Activated CD4-positive, alpha-beta memory T cell treated with anti-CD3 and anti-CD28 coated beads, Interleukin-2, amount 10 ng/mL, durations not matched to agents 7 days and 5 days (primary cell): ENCODE measurements at places on chromosomes 12 and 14. TPM values are rescaled to one million over a fixed set of nuclear protein-coding genes. Genes with fewer than 3 reads are reported as not detected.

GRCh38 chr12:100897240-100897639, 102.7 kb downstream of the ANO4 start:
- DNase-seq: no peak
- no peaks in the 10 kb centered on the region for H3K36me3 ChIP-seq
- no peak overlapping the region for H3K27ac ChIP-seq
- H3K27me3 ChIP-seq: no peaks in the 10 kb centered on the region

DNA sequence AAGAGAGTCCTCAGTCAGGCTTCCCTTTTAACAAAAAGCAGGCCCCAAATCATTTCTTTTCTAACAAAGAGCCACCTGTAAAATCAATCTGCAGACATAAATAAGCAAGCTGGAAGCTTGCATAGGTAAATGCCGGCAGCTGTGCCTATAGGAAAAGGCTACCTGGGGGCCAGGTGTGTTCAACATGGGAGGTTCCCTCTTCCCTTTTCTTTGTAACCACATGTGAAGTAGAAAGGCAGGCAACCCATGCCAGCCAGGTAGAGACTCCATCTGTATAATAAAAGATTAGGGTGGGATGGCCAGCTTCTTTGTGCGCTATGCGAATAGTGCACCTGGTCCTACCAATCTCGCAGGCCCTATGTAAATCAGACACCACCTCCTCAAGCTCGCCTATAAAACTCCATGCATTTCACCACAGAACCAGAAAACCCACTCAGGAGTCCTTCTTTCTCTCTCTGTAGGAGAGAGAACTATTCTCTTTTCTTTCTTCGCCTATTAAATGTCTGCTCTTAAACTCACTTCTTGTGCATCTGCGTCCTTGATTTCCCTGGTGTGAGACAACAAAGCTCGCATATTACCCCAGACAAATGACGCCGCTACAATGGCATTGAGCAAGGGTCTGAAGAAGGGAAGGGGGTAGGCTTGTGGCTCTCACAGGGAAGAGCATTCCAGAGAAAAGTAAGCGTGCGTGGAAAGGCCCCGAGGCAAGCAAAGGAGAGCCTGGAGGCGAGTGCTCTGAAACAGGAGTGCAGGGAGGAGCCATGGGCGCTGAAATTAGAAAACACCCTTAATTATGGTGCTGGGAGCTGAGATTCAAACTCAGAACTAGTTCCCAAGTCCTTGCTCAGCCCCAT, 67.2 kb downstream of the TTC9 start:
- H3K27me3 ChIP-seq: peaks cover 7% of the 10 kb centered on the region
- H3K4me1 ChIP-seq: peaks cover 3% of the 10 kb centered on the region
- no peak for DNase-seq
- H3K27ac ChIP-seq: no peak overlapping the region

- no peak for DNase-seq
- H3K27me3 ChIP-seq: peaks cover 2% of the 10 kb centered on the region
- H3K27ac ChIP-seq: no peak overlapping the region
- no peaks in the 10 kb centered on the region for H3K4me1 ChIP-seq
These were observed 25.3 kb upstream of the RHOJ start for GRCh38 chr14:63178912-63179311.

GRCh38 chr14:59358102-59358501, 107.1 kb downstream of the GPR135 start:
- H3K36me3 ChIP-seq: peaks cover 9% of the 10 kb centered on the region
- no peaks in the 10 kb centered on the region for H3K27me3 ChIP-seq
- no peaks in the 10 kb centered on the region for H3K4me1 ChIP-seq
- no peak for DNase-seq
- H3K4me3 ChIP-seq: no peak overlapping the region

DNA sequence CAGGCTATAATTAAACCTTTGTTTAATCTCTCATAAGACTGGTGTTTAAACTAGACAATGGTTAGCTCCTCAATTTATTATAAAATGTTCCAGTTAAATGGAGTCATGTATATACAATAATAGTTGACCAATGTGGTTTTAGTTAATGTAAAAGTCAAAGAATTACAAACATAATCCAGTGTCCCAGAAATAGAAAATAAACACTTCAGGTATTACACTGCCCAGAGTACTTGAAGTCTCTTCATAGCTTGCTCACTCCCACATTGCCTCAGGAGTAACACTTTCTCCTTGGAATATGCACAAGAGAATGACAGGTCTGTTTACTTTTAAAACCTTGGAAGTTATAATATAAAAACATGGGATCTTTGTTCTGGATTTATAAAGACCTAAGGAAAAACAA, 60.5 kb downstream of the SLC38A1 start:
- H3K27ac ChIP-seq: no peak overlapping the region
- no peak for DNase-seq
- no peak overlapping the region for H3K4me3 ChIP-seq
- peaks cover 93% of the 10 kb centered on the region for H3K36me3 ChIP-seq
- peaks cover 54% of the 10 kb centered on the region for H3K4me1 ChIP-seq

DNA sequence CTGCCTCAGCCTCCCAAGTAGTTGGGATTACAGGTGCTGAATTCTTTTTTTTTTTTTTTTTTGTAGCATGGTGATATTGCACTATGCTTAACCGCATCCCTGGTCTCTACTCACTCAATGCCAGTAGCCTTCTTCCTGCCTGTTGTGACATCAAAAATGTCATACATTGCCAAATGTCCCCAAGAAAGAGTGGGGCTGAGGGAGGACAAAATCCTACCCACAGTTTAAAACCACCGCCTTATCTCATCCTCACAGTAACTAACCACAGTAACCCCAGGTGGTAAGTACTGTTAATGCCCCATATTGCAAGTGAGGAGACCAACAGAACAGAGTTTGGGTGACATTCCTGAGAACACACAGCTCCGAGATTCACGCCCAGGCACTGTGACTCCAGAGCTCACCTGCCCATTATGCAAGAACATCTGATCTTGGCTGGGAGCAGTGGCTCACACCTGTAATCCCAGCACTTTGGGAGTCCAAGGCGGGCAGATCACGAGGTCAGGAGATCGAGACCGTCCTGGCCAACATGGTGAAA, 19.6 kb downstream of the MORN3 start:
- H3K4me1 ChIP-seq: peaks cover 43% of the 10 kb centered on the region
- no peak overlapping the region for H3K4me3 ChIP-seq
- H3K27me3 ChIP-seq: no peaks in the 10 kb centered on the region
- DNase-seq: peak; percentile 58
- peaks cover 56% of the 10 kb centered on the region for H3K36me3 ChIP-seq

GRCh38 chr14:55968741-55969140, 149.5 kb upstream of the PELI2 start:
- H3K4me3 ChIP-seq: no peak overlapping the region
- H3K27ac ChIP-seq: no peak overlapping the region
- no peaks in the 10 kb centered on the region for H3K27me3 ChIP-seq
- DNase-seq: no peak
- H3K4me1 ChIP-seq: no peaks in the 10 kb centered on the region

GRCh38 chr14:39880965-39881364, 448.7 kb upstream of the FBXO33 start:
- H3K4me1 ChIP-seq: no peaks in the 10 kb centered on the region
- H3K27ac ChIP-seq: no peak overlapping the region
- H3K4me3 ChIP-seq: no peak overlapping the region
- no peak for DNase-seq
- H3K36me3 ChIP-seq: no peaks in the 10 kb centered on the region

DNA sequence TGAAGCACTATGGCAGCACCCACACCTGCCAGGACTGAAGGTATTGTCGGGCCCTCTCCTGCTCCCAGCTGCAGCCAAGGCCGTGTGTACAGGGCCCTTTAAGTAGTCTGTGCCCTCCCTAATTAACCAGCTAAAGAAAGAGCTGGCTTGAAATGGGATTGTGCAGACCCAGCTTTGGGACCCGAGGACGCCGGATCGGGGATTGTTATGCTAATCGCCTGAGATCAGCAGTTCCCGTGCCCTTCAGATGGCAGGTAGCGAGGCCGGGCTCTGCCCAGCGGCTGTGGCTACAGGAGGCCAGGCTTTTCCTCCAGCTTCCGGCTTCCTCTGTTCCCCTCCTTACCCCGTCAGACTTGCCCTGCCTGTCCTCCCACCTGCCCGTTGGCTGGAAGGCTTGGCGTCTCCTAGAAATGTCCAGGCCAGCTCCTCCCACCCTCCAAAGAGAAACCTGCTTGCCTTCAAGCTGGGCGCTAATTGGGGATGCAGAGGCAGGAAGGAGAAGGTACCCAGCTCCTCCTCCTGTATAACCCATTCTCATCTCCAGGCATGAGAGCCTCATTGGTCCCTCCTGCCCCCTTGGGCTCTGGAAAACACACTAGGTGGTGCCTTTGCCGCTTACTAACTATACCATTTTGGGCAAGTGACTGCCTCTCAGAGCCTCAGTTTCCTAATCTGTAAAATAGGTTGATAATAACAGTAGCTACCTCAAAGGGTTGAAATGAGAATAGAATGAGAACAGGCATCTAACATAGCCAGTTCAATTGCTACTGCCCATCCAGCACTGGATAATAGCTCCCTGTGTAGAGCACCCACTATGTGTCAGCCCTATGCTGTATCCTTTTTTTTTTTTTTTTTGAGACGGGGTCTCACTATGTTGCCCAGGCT, 25.8 kb upstream of the MSI1 start:
- DNase-seq: no peak
- H3K27me3 ChIP-seq: peaks cover 24% of the 10 kb centered on the region
- H3K4me1 ChIP-seq: peaks cover 2% of the 10 kb centered on the region
- H3K36me3 ChIP-seq: no peaks in the 10 kb centered on the region

- H3K27me3 ChIP-seq: no peaks in the 10 kb centered on the region
- H3K4me1 ChIP-seq: no peaks in the 10 kb centered on the region
- no peak overlapping the region for H3K27ac ChIP-seq
- no peak for DNase-seq
- H3K4me3 ChIP-seq: no peak overlapping the region
These were observed 199.9 kb downstream of the KSR2 start for GRCh38 chr12:117768860-117769259.

- no peak overlapping the region for H3K4me3 ChIP-seq
- H3K27ac ChIP-seq: no peak overlapping the region
- H3K27me3 ChIP-seq: no peaks in the 10 kb centered on the region
- peaks cover 21% of the 10 kb centered on the region for H3K36me3 ChIP-seq
- DNase-seq: no peak
- peaks cover 25% of the 10 kb centered on the region for H3K4me1 ChIP-seq
These were observed 322.3 kb downstream of the DUSP6 start for GRCh38 chr12:89029961-89030360.

- H3K36me3 ChIP-seq: no peaks in the 10 kb centered on the region
- H3K27ac ChIP-seq: no peak overlapping the region
- peaks cover 14% of the 10 kb centered on the region for H3K4me1 ChIP-seq
These were observed 40.6 kb downstream of the SPRING1 start for GRCh38 chr12:116697305-116697704.

DNA sequence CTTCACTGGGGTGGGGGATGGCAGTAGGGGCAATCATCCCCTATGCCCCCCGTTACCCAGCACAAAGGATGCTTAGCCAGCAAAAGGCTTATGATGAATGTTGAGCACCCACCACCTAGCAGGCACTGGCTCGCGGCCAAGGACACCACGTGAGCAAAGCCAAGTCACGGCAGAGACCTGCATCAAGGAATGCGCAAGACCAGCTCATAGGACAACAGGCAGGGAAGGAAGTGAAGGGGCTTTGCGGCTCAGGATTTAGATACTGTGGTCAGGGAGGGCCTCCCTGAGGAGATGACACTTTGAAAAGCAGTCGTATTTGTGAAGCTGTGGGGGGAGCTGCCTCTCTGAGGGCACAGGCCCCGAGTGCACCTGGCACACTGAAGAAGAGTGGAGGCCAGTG, 32.8 kb downstream of the SH2B3 start:
- H3K4me1 ChIP-seq: peaks cover 82% of the 10 kb centered on the region
- peaks cover 3% of the 10 kb centered on the region for H3K27me3 ChIP-seq
- H3K36me3 ChIP-seq: peaks cover 34% of the 10 kb centered on the region
- H3K27ac ChIP-seq: no peak overlapping the region
- H3K4me3 ChIP-seq: no peak overlapping the region

GRCh38 chr12:49693931-49694444, 13.2 kb downstream of the FMNL3 start:
- H3K27me3 ChIP-seq: no peaks in the 10 kb centered on the region
- no peaks in the 10 kb centered on the region for H3K36me3 ChIP-seq
- peaks cover 20% of the 10 kb centered on the region for H3K4me1 ChIP-seq
- H3K27ac ChIP-seq: no peak overlapping the region

DNA sequence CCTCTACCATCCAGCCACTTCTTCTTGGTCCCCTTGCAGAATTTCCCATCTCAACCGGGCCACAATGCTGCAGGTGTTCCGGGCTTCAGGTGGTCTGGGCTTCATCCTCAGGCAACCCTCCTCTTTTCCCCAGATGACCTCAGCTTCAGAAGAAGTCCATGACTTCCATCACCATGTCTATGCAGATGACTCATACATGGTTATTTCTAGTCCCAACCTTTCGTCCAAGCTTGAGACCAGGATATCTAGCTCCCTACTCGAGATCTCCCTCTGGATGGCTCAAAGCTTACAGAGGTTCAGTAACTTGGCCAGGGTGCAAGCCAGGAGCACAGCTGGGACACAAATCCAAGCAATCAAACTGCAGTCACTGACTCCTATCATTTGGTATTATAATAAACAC, 154.6 kb upstream of the NOS1 start:
- no peak for DNase-seq
- no peak overlapping the region for H3K27ac ChIP-seq
- H3K36me3 ChIP-seq: no peaks in the 10 kb centered on the region
- no peak overlapping the region for H3K4me3 ChIP-seq
- no peaks in the 10 kb centered on the region for H3K27me3 ChIP-seq
- H3K4me1 ChIP-seq: no peaks in the 10 kb centered on the region

DNA sequence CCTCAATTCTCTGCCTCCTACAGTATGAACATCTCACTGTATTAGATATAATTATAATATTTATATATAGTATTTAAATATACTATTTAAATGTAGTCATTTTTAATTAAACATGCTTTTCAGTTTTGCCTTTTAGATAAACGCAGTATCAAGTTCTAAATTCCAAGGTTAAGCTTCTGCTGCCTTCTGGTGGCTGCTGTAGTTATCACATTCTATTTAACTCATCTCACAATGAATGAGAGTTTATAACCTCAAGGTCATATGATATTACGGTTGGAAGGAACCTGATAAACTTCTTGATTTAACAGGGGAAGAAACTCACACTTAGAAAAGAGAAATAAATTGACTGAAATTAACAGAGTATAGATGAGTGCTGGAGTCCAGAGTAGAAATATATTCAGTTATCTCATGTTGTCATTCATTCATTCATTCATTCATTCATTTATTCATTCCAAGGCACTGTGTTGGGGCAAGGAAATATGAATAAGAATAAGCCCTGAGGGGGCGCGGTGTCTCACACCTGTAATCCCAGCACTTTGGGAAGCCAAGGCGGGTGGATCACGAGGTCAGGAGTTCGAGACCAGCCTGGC, 31.9 kb downstream of the GUCY2C start:
- no peak overlapping the region for H3K27ac ChIP-seq
- H3K36me3 ChIP-seq: no peaks in the 10 kb centered on the region
- DNase-seq: peak; percentile 25

- H3K36me3 ChIP-seq: peaks cover 10% of the 10 kb centered on the region
- H3K4me3 ChIP-seq: no peak overlapping the region
- peaks cover 65% of the 10 kb centered on the region for H3K4me1 ChIP-seq
- no peak overlapping the region for H3K27ac ChIP-seq
- no peak for DNase-seq
These were observed 53.9 kb upstream of the PNMA1 start for GRCh38 chr14:73768107-73768506.

The STRAP gene
- 79.8 TPM for total RNA-seq

The VPS29 gene
- total RNA-seq: 129 TPM

The CCDC85C gene
- 10.2 TPM for total RNA-seq

The LMNTD1 gene
- total RNA-seq: not detected

The NID2 gene
- total RNA-seq: 0.15 TPM

The TPPP2 gene
- total RNA-seq: not detected

The KRT2 gene
- total RNA-seq: not detected

The JAG2 gene
- 2.6 TPM for total RNA-seq

The FSCB gene
- total RNA-seq: not detected

The LRFN5 gene
- not detected for total RNA-seq

The MAP3K12 gene
- total RNA-seq: 24.8 TPM
